ENCODE measurements at places on chromosomes 2 and 18.

- DNase-seq = no peak
These were observed 100.5 kb downstream of the SPOPL start for GRCh38 chr2:138602166-138602460.

DNA sequence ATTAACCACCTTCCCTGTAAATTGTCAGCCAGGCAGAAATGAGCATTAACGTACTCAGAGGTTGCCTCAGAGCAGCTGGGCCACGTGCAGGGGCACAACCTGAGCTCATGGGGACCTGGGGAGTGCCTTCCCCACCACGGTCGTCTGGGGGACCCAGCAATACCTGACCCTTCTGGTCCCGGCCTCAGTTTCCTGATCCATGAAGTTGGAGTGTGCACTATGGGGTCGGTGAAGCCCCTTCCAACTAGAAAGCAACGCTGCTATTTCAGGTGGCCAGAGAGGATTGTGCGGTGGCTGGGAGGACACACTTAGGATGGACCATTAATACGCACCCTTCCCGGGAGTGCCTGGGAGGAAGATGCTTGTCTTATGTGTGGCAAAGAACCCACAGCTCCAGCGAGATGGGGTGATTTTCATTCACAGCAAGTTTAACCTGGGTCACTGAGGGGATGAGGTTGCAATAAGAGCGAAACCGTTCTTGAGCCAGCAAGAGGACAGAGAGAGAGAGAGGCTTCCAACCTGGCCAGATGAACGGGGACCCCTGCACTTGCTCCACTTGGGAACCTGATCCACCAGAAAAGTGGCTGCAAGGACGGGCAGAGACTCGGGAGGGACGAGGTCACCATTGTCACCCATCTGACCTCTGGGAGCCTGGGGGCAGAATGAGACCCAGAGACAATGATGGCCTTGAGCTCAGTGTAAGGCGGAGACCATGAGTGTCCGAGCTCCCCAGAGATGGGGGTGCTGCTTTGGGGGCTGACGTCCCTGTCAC lies 36.2 kb downstream of the NGEF start:
- DNase-seq = no peak

DNA sequence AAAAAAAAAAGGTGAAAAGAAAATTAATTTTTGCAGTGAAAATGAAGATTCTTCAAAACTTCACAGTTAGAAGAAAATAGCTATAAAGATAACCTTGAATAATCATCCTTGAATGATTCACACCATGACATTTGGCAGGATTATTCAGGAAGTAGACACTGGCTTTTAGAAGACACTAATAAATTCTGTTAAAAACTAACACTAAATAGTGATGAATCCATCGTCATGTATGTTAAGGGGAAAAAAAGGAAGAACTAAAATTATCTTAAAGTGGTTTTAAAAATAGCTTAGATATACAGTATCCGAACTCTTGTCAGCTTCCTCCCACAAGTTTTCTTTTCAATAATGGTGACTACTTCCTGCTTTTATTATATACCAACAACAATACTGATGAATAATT lies 10.2 kb downstream of the USP37 start:
- no peak for DNase-seq

GRCh38 chr2:216116418-216116817 lies 7.3 kb downstream of the XRCC5 start:
- DNase-seq = no peak

GRCh38 chr2:128941751-128942150 lies 623.1 kb upstream of the HS6ST1 start:
- DNase-seq = no peak

GRCh38 chr2:239162141-239162821 lies 238.5 kb downstream of the HDAC4 start:
- DNase-seq = no peak

- DNase-seq = no peak
These were observed 87.6 kb downstream of the MRPS9 start for GRCh38 chr2:105125428-105125827.

- DNase-seq = no peak
These were observed 178.0 kb downstream of the HDAC4 start for GRCh38 chr2:239222706-239223309.

- DNase-seq = no peak
These were observed 68.8 kb downstream of the CLHC1 start for GRCh38 chr2:55163274-55163721.

GRCh38 chr2:182197529-182197928 lies 211.9 kb downstream of the PPP1R1C start:
- no peak for DNase-seq

DNA sequence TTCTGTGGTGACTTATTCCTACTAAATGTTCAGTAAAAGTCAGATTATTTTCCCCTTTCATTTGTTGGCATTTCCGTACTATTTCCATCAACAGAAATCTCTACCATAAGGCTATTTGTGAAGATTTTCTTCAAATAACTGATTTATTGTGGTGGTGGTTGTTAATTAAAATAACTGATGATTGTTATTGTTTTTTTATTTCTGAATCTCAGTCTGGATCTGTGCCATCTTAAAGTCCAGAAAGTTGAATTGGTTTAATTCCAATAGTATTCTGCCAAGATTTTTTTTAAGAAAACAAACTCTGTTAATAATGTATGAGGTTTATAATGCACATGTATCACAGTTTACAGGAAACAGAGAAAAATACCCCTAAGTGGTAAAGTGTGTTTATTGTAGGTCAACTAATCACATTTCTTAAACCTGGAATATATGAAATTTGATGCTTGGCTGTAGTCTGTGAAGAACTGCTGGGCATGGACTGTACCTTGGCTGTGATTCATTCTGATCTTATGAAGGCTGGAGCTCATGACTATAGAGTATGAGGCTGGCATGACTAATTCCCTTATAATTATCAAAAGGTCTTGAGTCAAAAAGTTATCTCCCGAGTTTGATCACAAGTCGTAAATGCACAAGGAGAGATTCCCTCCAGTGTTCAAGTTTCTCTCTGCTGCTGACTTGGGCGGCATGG lies 134.2 kb upstream of the RND3 start:
- no peak for DNase-seq

DNA sequence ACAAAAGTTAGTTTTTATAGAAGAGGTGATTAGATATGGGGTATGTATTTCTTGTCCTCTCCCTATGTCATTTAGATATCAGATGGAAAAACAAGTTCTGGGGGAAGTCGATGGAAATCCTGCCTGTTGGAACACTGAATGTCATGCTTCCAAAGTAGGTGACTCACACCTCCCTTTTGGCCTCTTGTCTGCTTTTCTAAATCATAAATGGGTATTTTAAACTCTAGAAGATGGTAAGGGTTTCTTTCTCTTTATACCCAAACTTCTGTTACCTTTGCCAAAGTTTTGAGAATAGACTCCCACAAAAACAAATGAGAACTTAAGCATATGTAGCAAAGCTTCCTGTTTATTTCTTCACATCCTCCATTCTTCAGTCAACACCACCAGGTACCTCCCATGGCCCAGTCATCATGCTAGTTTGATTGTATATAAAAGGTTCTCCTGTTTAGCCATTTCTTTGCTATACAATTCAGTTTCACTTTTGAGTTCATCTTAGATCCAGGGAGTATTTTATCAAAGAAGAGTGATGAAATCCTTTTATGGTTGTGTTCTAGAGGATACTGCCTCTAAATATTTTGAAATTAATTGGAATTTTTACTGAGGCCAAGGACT lies 63.9 kb downstream of the PRKRA start:
- no peak for DNase-seq

DNA sequence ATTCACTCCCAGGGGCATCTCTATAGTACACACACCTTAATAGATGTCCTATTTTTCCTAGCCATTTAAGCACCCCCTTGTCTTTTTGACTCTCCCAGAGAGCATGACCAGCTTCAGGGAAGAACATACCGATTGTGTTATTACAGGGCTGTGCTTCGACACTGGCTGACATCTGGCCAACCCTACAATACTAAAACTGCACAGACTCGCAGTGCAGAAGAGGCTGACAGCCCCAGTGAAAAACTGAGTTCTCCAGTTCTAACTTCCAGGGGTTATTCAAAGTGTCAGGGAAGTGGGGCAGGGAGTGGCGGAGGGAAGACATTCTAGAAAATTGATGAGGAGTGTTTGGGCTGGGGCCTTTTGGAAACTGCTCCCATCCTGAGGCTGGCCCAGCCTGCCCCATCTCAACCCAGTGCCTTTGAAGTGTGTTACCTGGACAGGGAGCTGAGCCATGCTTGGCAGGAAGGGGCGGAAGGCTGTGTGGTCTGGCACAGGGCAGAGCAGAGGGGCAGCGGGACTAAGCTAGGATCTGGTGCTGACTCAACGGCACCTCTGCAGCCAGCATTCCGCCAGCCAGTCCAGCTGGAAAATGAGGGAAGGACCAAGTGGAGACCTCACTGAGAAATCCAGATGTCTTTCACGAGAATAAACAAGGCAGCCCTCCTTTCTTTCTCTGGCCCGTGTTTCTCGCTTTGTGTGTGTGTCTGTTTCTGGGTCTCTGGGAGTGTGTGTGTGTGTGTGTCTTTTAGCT lies 15.4 kb upstream of the IGFBP5 start:
- DNase-seq = no peak

DNA sequence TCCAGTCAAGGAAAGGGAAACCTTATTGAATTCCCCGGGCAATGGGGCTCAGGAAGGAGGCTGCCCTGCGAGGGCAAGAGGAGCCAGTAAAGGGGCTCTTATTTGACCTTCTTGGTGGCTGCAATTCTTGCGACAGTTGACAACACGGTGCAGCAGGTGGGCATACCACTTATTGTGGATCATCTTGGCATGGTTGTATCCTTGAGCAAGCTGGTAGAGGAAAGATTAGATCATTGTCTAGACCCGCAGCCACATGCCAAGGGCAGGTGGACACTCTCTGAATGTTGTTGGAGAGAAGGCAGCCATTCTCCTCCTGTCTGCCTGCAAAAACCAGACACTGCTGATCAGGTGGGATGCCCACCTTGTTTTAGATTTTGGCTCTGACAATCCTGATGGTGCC lies 170.2 kb upstream of the CHST9 start:
- no peak for DNase-seq

DNA sequence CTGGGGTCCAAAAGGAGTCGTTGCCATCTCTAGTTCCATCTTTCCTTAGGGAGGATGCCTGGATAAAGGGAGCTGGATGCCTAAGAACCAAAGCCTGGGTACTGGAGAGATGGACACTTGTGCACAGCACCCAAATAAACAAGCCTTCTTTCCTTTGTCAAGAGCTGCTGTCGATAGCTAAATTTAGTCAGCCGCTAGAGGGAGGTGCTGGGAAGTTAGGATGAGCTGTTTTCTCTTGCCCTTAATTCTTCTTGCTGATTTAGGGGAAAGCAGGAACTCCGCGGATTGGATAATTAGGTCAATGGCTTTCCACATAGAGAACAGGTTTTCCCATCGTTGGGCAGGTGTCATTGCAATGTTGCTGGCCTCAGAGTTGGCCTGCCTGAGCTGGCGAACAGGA lies 30.9 kb upstream of the SERPINB12 start:
- no peak for DNase-seq

GRCh38 chr2:239387811-239388210 lies 13.0 kb downstream of the HDAC4 start:
- DNase-seq = no peak

DNA sequence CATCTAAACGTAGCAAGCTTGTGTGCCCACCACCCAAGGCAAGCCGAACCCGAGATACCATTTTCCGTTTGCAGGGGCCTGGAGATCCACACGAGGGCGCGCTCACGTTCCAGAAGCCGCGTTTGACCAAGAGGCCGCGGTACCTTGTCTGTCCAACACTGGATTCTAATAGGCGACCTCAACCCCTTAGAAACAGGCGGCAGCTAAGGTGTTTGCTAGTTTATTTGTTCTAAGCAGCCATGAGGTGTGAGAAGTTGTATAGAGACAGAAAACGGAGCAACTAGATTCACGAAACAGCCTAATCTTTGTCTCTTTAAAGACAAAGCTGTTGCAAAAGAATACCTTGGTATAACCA lies 4.2 kb downstream of the HOXD11 start:
- DNase-seq = no peak

DNA sequence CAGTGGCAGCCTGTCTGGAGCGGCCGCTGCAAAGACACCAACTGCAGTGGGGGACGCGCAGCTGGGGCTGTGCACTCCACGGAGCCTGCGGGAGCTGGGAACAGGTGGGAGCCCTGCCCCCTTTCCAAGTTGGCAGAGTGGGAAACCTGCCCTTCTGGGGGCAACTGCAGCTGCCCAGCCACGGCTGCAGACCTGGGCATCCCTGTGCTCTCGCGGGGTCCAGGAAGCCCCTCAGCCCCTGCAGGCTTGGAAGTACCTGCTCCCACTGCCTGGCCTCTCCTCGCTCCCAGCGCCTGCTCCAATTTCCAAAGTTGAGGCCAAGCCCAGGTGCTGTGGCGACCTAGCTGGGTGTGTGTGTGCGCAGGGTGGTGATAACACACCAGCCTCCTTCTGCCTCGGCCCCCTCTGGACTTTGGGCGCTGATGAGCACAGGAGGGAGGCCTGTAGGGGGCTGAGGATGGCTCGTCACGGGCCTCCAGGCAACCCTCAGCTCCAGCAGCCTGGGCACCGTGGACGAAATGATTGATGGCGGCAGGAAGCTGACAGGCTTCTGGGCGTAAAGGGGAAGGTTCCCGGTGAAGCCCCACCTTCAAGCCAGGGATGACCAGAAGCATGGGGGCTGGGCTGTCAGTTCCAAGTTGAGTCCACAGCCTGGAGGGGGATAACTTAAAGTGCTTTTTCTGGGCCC lies 76.9 kb downstream of the PTPN4 start:
- DNase-seq = no peak

GRCh38 chr2:7984693-7985353 lies 697.0 kb upstream of the ID2 start:
- DNase-seq = no peak

DNA sequence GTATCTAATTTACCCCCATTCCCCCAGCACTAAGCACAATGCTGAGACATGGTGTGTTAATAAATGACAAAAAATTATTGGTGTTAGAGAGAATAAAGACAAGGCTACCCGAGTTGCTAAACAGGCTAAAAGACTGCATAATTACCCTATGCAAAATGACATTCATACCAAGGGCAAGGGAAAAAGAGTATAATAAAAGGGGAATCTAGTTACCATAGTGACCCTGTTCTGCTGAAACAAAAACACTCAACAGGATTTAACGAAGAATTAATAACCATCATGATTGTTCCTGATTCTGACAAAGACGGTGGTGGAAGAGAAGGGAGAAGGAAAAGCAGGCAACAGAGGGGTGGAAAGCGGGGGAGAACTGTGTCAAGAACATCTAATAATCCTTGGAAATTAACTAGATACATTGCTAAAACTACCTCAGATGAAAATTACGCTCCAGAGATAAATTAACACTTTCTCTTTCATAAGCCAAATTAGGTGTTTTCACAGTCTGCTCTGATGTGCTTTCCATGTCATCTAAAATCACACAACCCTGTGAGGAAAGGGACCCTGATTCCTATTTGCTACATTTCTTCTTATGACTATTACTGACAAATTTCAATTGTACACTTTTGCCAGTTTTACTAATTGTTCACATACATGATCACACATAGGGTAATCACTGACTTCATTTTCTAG lies 25.5 kb downstream of the TTR start:
- no peak for DNase-seq

GRCh38 chr2:95019572-95019971 lies 5.9 kb upstream of the MAL start:
- DNase-seq = no peak
